GM12865 (cell line): ENCODE measurements at places on chromosomes 1 and 21.

GRCh38 chr1:192904438-192904895, 95.6 kb downstream of the RGS2 start:
- peak; percentile 8 for DNase-seq

- DNase-seq, result no peak
Measured at GRCh38 chr1:192967901-192968300, 91.3 kb downstream of the UCHL5 start.

DNA sequence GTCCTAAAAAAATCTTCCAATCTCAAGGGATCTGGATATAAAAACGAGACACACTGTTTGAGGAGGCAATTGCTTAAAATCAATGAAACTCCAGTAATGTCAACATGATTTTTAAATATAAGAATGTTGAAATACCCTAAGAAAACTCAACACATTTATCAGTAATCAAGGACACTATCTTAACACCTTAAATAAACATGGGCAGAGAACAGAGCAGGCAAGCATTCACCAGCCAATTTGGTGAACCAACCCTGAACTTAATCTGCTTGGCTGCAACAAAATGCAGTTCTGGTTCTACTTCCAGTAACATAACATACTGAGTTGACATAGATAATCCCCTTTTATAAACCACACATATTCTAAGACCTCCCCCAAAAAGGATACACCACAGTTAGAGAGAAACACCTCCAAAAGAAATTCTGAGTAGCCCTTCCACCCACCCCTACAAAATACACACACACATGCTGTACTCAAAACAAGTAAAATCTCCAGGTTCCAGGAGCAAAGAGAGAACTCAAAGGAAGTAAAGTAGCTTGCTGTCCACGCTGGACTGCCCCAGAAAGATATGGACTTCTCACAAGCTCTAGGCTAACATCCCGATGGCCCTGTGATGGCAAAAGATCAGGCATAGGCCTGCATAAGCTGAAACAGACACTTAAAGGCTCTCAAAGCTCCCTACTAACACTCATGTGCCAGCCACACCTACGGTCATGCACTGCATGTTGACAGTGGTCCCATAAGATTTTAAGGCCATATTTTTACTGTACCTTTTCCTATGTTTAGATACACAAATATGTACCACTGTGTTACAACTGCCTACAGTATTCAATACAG, 30.5 kb downstream of the TP53BP2 start:
- DNase-seq, result no peak

DNA sequence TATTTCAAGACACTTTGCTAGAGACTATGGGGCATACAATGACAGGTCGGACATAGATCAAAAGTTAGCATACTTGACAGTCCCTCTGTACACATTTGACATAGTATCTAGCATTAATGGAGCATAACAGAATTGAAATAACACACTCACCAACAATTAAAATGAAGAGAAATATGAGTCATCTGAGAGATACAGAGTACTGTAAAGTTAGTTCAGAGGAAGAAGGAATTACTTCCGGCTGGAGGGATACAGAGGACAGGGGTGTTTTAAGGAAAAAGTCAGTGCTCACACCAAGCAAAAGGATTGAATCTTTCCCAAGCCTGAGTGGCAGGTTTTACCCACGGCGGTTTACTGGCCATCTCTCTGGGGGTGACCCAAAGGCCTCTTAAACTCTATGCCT, 2.4 kb downstream of the ZMYND12 start:
- no peak for DNase-seq

GRCh38 chr1:40699787-40700186, 8.3 kb downstream of the NFYC start:
- DNase-seq, result peak; percentile 86

- DNase-seq, result no peak
Measured at GRCh38 chr1:85340427-85340826, 64.0 kb upstream of the BCL10 start.

GRCh38 chr1:68173283-68173935, 58.9 kb downstream of the WLS start:
- no peak for DNase-seq
